ENCODE measurements at places on chromosomes 6 and 20. TPM values are rescaled to one million over a fixed set of nuclear protein-coding genes. Genes with fewer than 3 reads are reported as not detected.

GRCh38 chr6:32947552-32948465 lies 5.1 kb downstream of the HLA-DMA start:
- no peak overlapping the region for H3K27ac ChIP-seq
- H3K27me3 ChIP-seq: no peaks in the 10 kb centered on the region
- H3K36me3 ChIP-seq: no peaks in the 10 kb centered on the region
- H3K4me3 ChIP-seq: no peak overlapping the region
- H3K4me1 ChIP-seq: peaks cover 31% of the 10 kb centered on the region

VWA7 gene
- total RNA-seq: 7.4 TPM

SLC4A11 gene
- total RNA-seq: 14.9 TPM

MAD2L1BP gene
- total RNA-seq: 60.9 TPM

DNA sequence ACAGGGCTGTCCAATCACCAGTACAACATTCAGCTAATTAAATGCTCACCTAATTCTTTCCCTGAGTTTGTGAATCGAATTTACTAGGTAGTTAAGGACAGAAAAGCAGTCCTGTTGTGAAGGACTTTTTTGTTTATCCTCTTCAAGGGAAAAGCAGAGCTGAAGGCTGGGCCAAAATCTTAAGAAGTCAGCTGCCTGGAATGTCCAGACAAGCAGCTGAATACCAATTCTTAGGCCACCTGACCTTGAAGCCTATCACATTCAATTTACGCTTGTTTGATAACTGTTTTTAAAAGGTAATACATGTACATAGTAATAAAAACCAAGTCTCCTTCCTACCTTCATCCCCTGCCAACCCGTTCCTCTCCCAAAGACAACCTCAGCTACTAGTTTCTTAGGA lies 56.4 kb downstream of the UQCC1 start:
- H3K4me1 ChIP-seq: no peaks in the 10 kb centered on the region
- H3K36me3 ChIP-seq: peaks cover 6% of the 10 kb centered on the region
- no peaks in the 10 kb centered on the region for H3K27me3 ChIP-seq
- no peak overlapping the region for H3K4me3 ChIP-seq
- H3K27ac ChIP-seq: no peak overlapping the region
- DNase-seq: no peak

HRH3 gene
- total RNA-seq: not detected

Measured in upper lobe of left lung (tissue), 6 donors.